ENCODE measurements at places on chromosomes 2 and 18. TPM values are rescaled to one million over a fixed set of nuclear protein-coding genes. Genes with fewer than 3 reads are reported as not detected.

DNA sequence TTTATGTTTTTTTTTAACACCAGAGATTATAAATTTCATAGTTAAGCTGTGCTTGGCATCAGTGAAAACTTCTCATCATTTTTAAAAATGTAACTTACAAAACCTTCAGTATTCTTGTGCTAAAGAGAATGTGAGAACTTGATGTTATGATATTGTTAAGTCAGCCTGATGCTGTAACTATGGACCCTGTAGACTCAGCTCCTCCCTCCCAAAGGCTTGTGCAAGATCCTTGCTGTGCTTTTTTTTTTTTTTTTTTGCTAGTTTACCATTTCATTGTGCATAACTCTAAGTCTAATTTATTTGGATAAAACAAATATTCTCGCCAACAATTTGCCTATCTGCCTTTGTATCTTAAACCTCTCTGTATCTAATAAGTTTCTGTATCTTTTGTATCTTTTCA, 12.9 kb upstream of the TFPI start:
- H3K4me1 ChIP-seq, result no peaks in the 10 kb centered on the region
- no peaks in the 10 kb centered on the region for H3K27me3 ChIP-seq
- no peak overlapping the region for H3K4me3 ChIP-seq
- H3K36me3 ChIP-seq, result peaks cover under 1% of the 10 kb centered on the region
- H3K27ac ChIP-seq, result no peak overlapping the region

DNA sequence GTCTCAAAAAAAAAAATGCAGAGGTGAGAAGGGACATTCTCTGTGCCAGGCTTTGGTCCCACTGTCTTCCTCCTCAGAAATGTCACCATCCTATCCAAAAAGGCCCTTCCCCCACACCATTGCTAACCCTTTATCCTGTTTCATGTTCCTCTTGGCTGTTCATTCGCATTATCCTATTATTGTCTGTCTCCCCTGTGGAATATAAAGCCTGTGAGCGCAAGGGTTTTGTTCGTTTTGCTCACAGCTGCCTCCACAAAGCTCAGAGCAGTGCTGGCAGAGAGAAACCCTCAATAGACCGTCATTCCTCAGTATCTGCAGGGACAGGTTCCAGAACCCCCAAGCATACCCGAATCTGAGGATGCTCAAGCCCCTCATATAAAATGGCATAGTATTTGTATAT, 91.8 kb downstream of the LOXHD1 start:
- no peak overlapping the region for H3K4me3 ChIP-seq
- H3K36me3 ChIP-seq, result no peaks in the 10 kb centered on the region
- H3K27me3 ChIP-seq, result peaks cover 100% of the 10 kb centered on the region
- no peak for DNase-seq

DNA sequence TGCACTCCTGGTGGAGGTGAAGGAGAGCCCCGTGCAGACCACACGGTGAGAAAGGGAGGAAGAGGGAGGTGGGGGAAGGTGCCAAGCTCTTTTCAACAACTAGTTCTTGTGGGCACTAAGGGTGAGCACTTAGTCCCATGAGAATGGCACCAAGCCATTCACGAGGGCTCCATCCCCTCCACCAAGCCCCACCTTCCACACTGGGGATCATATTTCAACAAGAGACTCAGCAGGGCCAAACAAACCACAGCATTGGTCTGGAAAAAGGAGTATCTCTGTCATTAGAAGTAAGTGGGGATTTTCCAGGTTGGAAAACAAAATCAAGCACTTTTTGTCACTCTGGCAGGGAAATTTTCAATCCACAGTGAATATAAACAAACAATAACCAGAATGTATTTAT, 38.4 kb downstream of the ZAP70 start:
- H3K36me3 ChIP-seq, result peaks cover 21% of the 10 kb centered on the region
- peaks cover 17% of the 10 kb centered on the region for H3K4me1 ChIP-seq

Gene KCNS3
- 0.84 TPM for total RNA-seq

- DNase-seq, result peak; percentile 32
- H3K27ac ChIP-seq, result no peak overlapping the region
- H3K36me3 ChIP-seq, result no peaks in the 10 kb centered on the region
- no peaks in the 10 kb centered on the region for H3K4me1 ChIP-seq
- peaks cover 27% of the 10 kb centered on the region for H3K27me3 ChIP-seq
- H3K4me3 ChIP-seq, result no peak overlapping the region
Observed at GRCh38 chr2:228102949-228103348, 78.5 kb downstream of the SPHKAP start.

- no peaks in the 10 kb centered on the region for H3K27me3 ChIP-seq
- peaks cover 14% of the 10 kb centered on the region for H3K4me1 ChIP-seq
- H3K36me3 ChIP-seq, result no peaks in the 10 kb centered on the region
- H3K27ac ChIP-seq, result peak overlapping the region; percentile 22
Observed at GRCh38 chr2:170163411-170164065, 14.4 kb upstream of the MYO3B start.

GRCh38 chr18:9535430-9535991, 60.2 kb downstream of the RALBP1 start:
- H3K36me3 ChIP-seq, result peaks cover 23% of the 10 kb centered on the region
- H3K4me3 ChIP-seq, result no peak overlapping the region
- no peaks in the 10 kb centered on the region for H3K27me3 ChIP-seq
- H3K4me1 ChIP-seq, result peaks cover 17% of the 10 kb centered on the region

- H3K27me3 ChIP-seq, result no peaks in the 10 kb centered on the region
- no peak overlapping the region for H3K27ac ChIP-seq
- no peak overlapping the region for H3K4me3 ChIP-seq
- H3K36me3 ChIP-seq, result no peaks in the 10 kb centered on the region
- H3K4me1 ChIP-seq, result no peaks in the 10 kb centered on the region
Observed at GRCh38 chr2:205556841-205557539, 125.3 kb upstream of the NRP2 start.

GRCh38 chr2:153532140-153532539, 53.6 kb upstream of the RPRM start:
- no peak overlapping the region for H3K4me3 ChIP-seq
- H3K36me3 ChIP-seq, result no peaks in the 10 kb centered on the region

DNA sequence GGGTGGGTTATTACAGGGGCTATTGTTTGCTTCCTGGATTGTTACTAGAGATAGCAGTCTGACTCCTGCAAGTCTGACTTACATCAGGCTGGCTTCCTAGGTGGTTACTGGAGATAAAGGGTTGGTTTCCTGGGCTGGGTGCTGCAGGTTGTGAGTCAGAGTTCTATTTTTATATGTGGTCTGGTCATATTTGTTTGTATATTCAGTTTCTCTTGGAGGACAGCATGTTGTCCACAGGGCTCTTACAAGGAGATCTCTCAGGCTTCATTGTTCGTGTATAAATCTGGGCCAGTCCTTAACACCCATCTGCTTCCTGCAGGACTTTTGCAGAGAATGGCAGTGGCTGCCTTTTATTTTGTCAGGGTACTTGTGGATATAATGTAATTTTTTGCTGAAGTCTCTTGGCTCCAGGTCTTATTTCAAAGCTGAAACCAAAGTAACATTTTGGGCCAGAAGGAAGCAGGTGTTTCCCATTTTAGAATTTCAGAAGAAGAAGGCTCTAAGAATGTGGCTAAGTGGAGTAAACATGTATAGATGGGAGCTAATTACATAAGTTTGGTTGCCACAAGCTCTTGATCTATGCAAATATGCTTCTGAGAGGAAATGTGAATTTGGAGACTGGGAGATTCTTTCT, 65.9 kb upstream of the SLC16A14 start:
- H3K4me1 ChIP-seq, result no peaks in the 10 kb centered on the region
- DNase-seq, result peak; percentile 42
- H3K27ac ChIP-seq, result no peak overlapping the region
- no peaks in the 10 kb centered on the region for H3K27me3 ChIP-seq
- H3K36me3 ChIP-seq, result no peaks in the 10 kb centered on the region
- no peak overlapping the region for H3K4me3 ChIP-seq

GRCh38 chr2:189391201-189391600, 50.1 kb upstream of the WDR75 start:
- no peaks in the 10 kb centered on the region for H3K36me3 ChIP-seq
- no peak for DNase-seq
- H3K4me3 ChIP-seq, result no peak overlapping the region
- peaks cover 13% of the 10 kb centered on the region for H3K4me1 ChIP-seq
- no peaks in the 10 kb centered on the region for H3K27me3 ChIP-seq

DNA sequence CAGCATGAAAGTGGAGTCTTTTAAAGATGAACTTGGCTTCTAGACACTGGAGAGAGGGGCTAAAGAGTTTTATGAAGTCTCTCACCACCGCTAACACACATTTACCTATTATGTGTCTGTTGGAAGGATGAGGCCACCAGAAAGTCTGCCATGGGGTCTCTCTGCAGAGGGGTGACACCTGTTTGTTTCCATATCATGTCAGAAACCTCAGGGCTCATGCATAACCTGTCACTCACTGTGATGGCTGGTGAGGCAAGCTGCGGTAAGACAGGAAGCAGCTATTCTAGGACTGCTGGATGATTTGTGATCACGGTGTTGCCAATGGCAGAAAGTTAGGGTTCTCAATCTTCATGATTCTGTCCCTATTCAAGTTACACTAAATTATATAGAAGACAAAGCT, 60.8 kb upstream of the DNMT3A start:
- H3K27me3 ChIP-seq, result no peaks in the 10 kb centered on the region
- no peak overlapping the region for H3K27ac ChIP-seq
- H3K4me3 ChIP-seq, result no peak overlapping the region
- H3K4me1 ChIP-seq, result no peaks in the 10 kb centered on the region
- H3K36me3 ChIP-seq, result peaks cover 12% of the 10 kb centered on the region

GRCh38 chr2:198901894-198902293, 555.8 kb downstream of the SATB2 start:
- H3K36me3 ChIP-seq, result no peaks in the 10 kb centered on the region
- no peak overlapping the region for H3K27ac ChIP-seq
- no peak overlapping the region for H3K4me3 ChIP-seq
- no peaks in the 10 kb centered on the region for H3K4me1 ChIP-seq
- H3K27me3 ChIP-seq, result peaks cover 46% of the 10 kb centered on the region

- peaks cover 61% of the 10 kb centered on the region for H3K27me3 ChIP-seq
- no peaks in the 10 kb centered on the region for H3K36me3 ChIP-seq
- peak; percentile 70 for DNase-seq
- no peak overlapping the region for H3K4me3 ChIP-seq
Observed at GRCh38 chr2:103161456-103162289, 399.8 kb downstream of the TMEM182 start.

DNA sequence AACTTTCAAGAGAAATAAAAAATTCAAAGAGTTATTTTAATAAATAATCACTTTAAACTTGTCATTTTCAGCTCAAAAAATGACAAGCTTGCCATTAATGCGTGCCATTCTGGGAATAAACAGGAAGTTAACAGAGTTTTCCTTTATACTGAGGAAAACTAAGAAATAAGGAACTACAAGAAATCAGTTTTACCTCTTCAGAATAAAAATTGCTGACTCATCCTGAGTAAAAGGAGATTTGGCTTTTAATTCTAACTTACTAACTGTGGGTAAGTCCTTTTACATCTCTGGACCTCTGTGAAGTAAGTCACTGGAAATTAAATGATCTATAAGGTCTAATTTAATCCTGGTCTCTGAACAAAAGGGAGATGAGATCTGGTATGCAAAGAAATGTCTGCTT, 16.1 kb downstream of the CEBPZ start:
- H3K36me3 ChIP-seq, result peaks cover 85% of the 10 kb centered on the region
- DNase-seq, result no peak
- no peak overlapping the region for H3K27ac ChIP-seq
- H3K4me3 ChIP-seq, result no peak overlapping the region

Gene CPS1
- 18.4 TPM for total RNA-seq

Gene MREG
- 6.8 TPM for total RNA-seq

DNA sequence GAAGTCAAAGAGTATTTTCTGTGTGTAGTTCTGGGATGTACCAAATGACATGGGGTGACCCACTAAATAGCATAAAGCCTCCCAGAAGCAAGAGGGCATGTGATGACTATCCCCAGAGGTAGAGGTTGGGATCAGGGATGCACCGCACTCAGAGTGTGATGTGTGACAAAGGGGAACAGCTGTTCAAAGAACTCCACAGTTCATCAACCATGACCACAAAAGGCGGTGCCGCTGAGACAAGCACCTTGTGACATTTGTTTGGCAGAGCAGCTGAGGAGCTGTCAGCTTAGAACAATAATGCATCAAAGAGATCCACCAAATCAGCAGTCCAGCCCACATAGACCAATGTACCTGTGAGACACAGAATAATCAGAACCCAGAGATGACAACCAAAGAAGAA, 81.3 kb downstream of the VWC2L start:
- no peak overlapping the region for H3K27ac ChIP-seq
- H3K4me3 ChIP-seq, result no peak overlapping the region
- no peaks in the 10 kb centered on the region for H3K27me3 ChIP-seq
- no peaks in the 10 kb centered on the region for H3K36me3 ChIP-seq
- no peak for DNase-seq

GRCh38 chr2:222499226-222499625, 74.9 kb downstream of the SGPP2 start:
- H3K27ac ChIP-seq, result peak overlapping the region; percentile 52
- peak overlapping the region; percentile 8 for H3K4me3 ChIP-seq
- no peaks in the 10 kb centered on the region for H3K27me3 ChIP-seq
- H3K4me1 ChIP-seq, result peaks cover 32% of the 10 kb centered on the region

Gene CRYBA2
- total RNA-seq, result not detected

DNA sequence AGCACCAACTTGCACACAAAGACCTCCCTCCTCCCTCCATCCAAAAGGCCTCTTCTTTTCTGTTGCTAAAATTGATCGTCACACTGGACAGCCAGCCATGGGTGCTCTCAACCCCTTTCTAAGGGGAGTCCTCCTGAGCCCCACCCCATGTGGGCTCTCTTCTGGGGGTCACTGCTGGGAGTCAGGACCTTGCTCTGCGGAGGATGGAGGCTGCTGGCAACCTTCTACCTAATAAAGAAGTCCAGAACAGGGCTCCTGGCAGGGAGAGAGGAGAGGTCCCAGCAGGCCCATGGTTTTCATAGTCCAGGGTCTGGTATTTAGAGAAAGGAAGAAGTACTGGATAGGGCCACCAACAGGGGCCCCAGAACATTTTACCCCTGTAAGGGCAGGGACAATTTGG, 67.6 kb upstream of the OTOS start:
- H3K27me3 ChIP-seq, result no peaks in the 10 kb centered on the region
- H3K36me3 ChIP-seq, result no peaks in the 10 kb centered on the region
- peaks cover 11% of the 10 kb centered on the region for H3K4me1 ChIP-seq
- DNase-seq, result no peak

DNA sequence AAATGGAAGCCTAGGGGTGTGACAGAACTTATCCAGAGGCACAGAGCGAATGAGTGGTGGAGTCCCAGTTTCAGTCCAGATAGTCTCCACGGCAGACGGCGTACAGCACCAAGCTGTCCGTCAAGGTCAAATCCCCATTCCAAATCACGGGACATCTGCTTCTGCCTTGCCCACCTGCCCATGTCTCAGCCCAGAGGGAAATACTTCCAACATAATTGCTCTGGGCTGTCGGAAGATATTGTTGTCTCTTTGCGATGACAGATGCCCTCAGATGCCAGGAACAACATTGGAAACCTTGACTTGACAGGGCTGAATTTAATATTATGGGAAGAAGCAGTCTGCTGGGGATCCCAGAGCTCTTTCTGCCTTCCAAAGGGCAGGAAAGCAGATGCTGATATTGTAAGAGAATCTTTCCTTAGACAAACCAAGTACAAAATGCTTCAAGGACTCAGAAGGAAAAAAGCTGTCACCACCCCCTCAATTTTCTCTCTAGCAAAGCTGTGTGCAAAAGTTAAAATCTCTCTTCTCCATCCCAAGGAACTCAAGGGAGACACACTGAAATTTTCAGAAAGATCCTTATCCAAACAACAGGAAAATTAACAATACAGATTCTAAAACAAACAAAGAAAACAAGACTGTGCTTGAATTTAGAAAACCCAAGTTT, 364.0 kb downstream of the LRATD1 start:
- DNase-seq, result no peak
- peaks cover 10% of the 10 kb centered on the region for H3K27me3 ChIP-seq
- no peaks in the 10 kb centered on the region for H3K4me1 ChIP-seq
- H3K27ac ChIP-seq, result no peak overlapping the region
